Lung microvascular endothelial cell (primary cell): ENCODE measurements at places on chromosomes 3 and 15. TPM values are rescaled to one million over a fixed set of nuclear protein-coding genes. Genes with fewer than 3 reads are reported as not detected.

Gene DOCK3
- total RNA-seq = under 0.01 TPM in 1 of 2 replicates, not detected in the other

Gene PLSCR2
- not detected in 2 replicates for total RNA-seq

DNA sequence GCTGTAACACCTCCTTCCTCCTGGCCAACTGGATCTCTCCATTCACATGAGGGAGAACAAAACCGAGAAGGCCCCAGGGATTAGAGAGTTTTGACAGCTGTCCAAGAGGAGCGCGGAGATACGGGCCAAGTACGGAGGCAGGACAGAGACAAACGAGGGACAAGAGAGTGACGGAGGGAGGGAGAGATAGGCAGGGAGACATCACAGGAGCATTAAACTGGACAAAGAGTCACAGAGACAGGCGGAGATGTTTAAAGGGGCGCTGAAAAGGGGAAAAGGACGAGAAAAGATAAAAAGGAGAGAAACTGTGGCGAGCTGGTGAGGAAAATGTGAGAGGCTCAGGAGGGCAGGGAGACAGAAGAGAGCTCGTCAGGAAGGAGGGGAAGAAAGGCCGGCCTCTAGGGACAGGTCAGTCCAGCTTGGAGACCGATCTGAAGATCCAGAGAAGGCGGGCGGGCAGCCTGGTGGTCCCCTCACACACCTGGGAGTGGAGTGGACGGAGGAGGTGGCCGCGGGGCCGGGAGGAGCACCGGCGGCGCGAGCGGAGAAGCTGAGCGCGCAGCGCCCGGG, 40.5 kb upstream of the ROPN1 start:
- peak; percentile 56 for DNase-seq

- DNase-seq = no peak
Measured at GRCh38 chr3:143586576-143586975, 261.7 kb downstream of the SLC9A9 start.

GRCh38 chr3:119945291-119945690, 149.0 kb downstream of the GSK3B start:
- DNase-seq = no peak

GRCh38 chr3:21781355-21781754, 30.3 kb upstream of the ZNF385D start:
- no peak for DNase-seq

- no peak for DNase-seq
Measured at GRCh38 chr3:186123012-186123411, 14.1 kb upstream of the ETV5 start.

DNA sequence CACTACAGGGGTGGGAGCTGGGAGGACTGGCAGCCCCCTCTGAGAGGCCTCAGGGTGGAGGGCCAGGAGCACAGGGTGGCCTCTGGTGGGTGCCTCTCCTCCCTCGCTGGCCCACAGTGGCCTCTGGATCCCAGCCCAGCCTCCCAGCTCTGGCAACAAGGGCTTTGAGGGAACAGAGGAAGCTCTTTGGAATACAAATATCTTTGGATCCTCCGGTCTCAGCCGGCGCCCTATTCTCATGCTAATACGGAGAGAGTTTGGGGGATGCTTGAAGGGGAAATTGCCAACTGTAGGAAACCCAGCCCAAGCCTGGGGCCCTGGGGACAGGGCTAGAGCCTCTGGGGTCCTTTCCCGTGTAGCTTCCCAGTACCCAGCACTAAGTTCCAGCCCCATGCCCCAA, 33.4 kb upstream of the INSYN1 start:
- no peak for DNase-seq

Gene PLA2G4E
- total RNA-seq = not detected in 2 replicates

GRCh38 chr3:12343047-12343501, 54.2 kb downstream of the PPARG start:
- no peak for DNase-seq

DNA sequence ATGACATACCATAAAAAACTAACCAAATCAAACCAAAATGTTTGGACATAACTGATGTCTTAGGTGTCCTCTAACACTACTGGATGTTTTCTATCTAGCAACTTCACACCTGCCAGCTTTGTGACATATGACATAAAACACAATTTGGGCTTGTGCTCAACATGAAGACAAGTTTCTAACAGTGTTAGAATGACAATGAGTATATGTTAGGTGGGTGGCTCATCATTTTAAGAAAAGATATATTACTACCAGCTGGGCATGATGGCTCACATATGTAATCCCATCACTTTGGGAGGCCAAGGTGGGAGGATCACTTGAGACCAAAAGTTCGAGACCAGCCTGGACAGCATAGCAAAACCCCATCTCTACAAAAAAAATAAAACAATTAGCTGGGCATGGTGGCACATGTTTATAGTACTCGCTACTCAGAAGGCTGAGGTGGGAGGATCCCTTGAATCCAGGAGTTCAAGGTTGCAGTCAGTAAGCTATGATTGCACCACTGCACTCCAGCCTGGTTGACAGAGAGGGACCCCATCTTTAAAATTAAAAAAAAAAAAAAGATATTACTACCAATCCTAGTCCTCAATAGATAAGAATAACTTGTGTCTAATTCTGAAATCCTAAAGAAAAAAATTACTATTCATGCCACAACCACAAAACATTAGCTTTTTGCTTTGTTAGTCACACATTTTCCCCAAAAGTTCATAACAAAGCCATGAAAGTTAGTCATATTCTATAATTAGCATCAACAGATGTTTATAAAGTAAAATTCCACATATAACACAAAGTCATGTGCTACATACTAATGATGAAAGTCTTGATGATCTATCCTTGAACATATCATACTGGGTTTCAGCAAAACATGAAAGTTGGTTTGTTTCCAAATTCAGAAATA, 59.9 kb downstream of the LRRFIP2 start:
- DNase-seq = peak; percentile 54

DNA sequence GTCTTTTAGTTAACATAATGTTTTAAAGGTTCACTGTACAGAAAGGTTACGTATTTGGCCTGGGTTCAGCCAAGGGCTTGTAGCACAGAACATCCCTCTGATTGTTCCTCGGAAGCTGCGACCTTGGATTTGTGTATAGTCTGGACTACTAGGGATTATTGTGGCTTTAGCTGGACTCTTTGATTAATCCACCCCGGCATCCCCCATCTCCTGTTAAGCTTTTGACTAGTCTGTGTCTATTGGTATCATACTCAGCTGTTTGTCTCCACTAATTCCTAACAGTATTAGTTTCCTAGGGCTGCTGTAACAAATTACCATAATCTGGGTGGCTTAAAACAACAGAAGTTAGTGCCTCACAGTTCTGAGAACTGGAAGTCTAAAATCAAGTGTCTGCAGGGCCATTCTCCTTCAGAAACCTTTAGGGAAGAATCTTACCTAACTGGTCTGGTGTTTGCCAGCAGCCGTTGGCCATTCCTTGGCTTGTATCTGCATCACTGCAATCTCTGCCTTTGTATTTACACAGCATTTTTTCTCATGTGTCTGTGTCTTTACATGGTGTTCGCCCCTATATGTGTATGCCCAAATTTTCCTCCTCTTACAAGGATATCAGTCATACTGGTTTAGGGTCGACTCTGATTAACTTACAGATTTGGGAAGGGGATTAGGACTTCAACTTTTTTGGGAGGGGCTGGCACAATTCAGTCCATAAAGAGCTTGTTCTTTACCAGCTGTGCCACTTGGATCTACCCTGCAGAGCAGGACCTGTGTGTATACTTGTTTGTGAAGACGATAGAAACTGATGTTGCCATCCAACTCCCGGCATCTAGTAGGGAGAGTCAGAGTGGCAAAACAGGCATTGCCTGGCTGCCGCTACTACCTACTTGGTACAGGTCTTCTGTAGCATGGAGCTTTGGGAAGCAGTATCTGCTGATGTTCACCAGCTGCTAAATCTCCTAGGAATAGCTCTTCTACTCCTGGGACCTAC, 117.8 kb downstream of the UBE2E2 start:
- no peak for DNase-seq

GRCh38 chr3:112767177-112767576, 79.5 kb downstream of the CD200R1L start:
- DNase-seq = no peak

- no peak for DNase-seq
Measured at GRCh38 chr3:1404270-1404962, 311.6 kb downstream of the CNTN6 start.

DNA sequence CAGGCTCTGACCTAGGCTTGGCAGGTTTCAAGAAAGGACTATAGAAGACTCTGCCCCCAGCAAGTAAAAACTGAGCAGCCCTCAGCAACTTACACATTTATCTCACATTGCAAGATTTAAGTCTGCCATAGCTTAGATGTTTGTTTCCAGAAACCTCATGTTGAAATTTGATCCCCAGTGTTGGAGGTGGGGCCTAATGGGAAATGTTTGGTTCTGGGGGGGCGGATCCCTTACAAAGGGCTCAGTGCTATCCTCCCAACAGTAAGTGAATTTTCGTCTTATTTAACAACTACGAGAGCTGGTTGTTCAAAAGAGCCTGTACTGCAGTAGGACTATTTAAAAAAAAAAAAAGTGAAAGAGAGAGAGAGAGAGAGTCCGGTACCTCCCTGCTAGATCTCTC, 125.2 kb upstream of the PROK2 start:
- DNase-seq = no peak

Gene GAP43
- total RNA-seq = not detected in 2 replicates

DNA sequence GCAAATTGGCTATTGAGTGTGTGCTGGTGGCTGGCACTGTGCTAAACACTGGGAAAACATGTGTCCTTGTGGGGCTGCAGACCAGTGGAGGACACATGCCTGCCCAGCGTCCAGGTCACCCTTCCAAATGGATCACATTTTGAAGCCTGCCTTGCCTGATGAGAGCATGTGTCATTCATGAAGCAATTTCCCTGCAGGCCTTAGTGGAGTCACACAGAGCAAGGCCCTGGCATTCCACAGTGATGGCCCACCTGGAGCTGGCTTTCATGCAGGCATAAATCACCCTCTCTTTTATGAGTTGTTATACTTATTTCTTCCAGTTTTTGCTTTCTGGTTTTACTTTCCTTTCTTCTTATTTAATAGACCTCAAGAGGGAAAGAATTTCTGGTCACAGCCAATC, 219.5 kb downstream of the EPHB1 start:
- DNase-seq = no peak

DNA sequence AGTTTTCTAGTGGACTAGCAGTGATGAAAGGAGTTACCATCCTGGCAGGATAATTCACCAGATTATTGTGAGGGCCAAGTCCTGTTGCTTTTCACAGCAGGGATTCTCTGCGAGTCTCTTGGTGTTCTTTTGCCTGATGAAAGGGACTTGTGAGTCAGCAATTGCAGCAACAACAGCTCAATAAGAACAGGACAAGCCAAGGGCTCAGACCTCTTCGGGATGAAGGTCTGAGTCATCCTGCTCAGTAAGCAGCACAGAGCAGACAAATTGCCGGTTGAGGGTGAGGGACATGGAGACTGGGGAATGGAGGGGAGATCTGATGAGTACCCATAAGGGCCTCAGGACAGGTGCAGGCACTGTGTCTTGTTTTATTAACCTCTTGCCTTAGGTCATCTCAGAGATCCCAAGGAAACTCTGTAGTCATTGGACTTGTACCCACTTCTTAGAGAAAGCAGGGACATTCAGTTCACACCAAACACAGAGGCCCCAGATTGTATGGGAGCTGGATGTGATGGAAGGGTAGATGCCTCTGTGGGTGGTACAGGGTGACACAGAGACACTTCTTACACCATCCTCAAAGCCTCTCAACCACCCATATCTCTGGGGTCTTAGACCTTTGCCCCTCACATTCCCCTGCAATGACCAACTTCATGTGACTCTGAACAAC, 173.8 kb upstream of the TLE3 start:
- peak; percentile 22 for DNase-seq

GRCh38 chr15:29838352-29839010, 16.2 kb upstream of the TJP1 start:
- no peak for DNase-seq

GRCh38 chr3:60764870-60765269, 486.4 kb downstream of the FHIT start:
- no peak for DNase-seq

DNA sequence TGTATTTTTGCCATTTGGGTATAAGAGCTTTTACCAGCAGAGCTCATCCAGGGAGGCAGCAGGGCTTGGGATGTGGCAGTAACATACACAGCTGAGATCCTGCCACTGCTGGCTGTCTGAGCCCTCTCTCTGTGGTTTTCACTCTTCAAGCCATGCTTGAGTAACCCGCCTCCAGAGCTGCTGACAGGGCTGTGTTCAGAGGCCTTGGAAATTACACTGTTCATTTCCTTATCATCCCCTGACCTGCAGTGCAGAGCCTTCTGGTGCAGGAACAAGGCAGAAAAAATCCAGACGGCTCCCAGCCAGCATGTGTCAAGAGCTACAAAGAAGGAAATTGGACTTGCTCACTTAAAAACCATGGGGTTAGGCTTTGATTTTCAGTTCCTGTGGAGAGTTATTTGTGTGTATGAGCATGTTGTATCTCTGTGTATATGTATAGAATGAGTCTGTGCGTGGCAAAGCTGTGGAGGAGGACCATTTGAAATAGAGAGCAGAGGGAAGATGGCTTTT, 47.0 kb downstream of the ZNF609 start:
- peak; percentile 87 for DNase-seq

DNA sequence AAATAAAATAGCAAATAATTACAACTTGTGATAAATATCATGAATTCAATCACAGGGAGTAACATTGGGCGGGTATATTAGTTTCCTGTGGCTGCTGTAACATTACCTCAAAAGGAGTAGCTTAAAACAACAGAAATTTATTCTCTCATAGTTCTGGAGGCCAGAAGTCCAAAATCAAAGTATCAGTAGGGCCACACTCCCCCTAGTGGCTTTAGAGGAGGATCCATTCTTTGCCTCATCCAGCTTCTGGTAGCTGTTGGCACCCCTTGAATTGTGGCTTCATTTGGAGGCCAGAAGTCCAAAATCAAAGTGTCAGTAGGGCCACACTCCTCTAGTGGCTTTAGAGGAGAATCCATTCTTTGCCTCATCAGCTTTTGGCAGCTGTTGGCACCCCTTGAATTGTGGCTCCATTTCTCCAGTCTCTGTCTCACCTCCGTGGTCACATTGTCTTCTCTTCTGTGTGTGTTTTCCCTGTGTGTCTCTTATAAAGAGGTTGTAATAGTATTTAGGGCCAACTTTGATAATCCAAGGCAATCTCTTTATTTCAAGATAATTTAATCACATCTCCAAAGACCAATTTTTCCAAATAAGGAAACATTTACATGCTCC, 3.1 kb upstream of the CFAP20DC start:
- peak; percentile 67 for DNase-seq

Gene GPR149
- not detected in 2 replicates for total RNA-seq

GRCh38 chr15:77826006-77826695, 193.4 kb upstream of the LINGO1 start:
- DNase-seq = no peak

DNA sequence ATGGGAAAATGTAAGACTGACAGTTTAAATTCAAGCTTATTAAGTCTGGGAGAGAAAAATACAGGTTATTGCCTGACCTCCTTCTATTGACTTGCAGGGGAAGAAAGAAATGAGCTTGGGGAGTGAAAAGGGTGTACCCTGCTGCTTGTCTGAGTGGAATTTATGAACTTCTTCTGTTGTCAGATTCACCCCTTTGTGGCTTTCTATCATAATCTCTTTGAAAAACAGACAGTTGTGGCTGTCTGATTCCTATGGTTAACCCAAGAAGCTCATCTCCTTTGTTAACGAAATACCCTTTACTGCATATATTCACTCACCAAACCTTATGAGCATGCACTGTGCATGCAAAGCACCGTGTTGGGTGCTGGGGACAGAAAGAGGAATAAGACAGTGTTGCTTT, 22.5 kb downstream of the GPD1L start:
- DNase-seq = no peak
